ENCODE measurements at places on chromosomes 11 and 22.

- no peak for DNase-seq
Observed at GRCh38 chr11:88439356-88439755, 101.8 kb upstream of the CTSC start.

GRCh38 chr11:61494381-61494961, 14.1 kb upstream of the LRRC10B start:
- DNase-seq, result no peak

DNA sequence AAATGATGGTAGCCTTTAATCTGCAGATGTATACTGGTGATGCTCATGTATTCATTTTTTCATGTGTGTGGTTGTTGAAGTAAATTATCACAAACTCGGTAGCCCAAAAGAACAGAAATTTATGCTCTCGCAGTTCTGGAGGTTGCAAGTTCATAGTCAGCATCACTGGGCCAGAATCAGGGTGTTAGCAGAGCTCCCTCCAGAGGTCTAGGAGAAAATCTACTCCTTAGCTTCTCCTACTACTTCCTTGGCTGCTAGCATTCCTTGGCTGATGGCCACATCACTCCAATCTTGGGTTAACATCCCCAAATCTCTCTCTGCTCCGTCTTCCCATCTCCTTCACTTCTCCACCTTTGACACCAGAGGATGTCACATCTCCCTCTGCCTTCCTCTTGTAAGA, 45.3 kb upstream of the GALNT18 start:
- DNase-seq, result no peak

- no peak for DNase-seq
Observed at GRCh38 chr11:118184784-118185579, 8.5 kb upstream of the SCN2B start.

DNA sequence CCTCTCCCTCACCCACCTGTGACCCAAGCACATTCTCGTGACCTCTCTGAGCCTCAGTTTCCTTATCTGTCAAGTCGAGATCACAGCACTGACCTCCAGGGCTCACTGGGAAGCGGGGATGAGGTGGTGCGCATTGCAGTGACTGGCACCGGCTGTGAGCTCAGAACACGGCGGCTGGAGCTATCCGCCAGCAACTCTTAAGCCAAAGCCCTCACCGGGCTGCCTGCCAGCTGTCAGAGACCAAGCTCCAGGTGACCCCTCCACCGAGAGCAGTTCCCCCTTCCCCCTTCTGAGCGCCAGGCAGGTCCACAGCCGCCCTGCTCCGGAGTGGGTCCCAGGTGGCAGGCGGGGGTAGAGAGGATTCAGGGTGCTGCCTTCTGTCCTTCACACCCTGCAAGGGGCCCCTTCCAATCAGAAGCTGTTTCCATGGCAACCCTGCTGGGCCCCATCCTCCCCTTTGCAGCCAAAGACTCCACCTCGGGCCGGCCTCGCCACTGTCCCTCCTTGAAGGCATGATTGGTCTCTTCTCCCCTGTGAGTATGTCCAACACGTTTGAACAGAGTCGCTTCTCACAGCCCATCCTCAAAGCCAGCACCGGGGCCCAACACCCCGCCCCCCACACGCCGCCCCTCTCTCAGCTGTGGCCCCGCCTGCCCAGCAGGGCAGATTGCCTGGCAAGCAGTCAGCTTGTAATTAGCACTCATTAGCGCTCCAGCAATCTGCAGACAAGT, 98.7 kb downstream of the WNT7B start:
- no peak for DNase-seq

GRCh38 chr22:49767355-49768062, 60.2 kb downstream of the BRD1 start:
- peak; percentile 60 for DNase-seq

GRCh38 chr11:44766112-44766971, 39.6 kb downstream of the TSPAN18 start:
- DNase-seq, result no peak

DNA sequence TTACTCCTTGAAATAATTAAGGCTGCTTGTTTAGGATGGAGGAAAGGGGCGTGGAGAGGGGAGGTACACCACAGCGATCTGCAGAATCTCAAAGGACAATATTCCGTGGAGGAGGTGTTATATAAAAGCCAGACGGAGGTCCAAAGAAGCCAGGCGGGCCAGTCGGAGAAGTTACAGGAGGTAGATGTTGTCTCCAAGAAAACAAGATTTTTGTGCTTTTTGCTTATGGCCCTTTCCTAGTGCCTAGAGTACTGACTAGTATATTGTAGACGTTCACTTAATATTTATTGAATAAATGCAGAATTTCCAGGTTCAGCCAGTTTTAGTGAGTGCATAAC, 761 bp downstream of the ZDHHC13 start:
- DNase-seq, result no peak

DNA sequence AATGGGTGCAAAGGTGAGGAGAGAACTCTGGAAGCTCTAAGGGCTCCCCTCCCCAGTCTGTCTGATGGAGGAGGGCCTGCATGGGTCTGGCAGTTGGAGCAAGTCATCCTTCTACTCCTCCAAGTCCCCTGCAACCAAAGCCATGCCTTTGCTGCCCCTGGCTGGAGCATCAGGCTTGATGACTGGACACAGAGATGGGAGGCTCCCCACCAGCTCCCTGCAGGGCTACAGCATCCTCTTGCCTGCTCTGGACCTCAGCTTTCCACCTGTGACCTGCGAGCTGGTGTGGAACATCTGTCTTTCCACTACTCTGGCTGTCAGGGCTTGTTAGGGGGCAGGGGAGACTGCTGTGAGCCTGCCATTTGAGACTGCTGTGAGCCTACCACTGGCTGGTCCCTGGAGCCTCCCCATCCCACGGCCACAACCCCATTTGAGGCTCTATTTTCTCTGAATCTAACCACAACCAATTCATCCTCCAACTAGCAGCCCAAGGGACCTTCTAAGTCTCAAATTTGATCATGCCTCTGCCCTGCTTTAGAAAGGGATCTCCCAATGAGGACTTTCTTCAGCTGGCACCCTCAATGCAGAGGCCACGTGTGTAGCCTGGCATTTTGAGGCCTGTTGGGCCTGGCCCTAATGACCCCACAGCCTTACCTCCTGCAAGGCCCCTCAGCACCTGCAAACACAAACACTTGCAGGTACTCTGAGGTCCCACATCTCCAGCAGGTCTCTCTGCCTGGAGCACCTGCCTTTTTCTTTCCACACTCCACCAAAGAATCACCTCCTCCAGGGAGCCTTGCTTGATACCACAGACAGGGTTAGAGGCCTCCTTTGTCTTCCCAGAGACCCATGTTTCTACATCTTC, 9.9 kb downstream of the P2RY6 start:
- no peak for DNase-seq

DNA sequence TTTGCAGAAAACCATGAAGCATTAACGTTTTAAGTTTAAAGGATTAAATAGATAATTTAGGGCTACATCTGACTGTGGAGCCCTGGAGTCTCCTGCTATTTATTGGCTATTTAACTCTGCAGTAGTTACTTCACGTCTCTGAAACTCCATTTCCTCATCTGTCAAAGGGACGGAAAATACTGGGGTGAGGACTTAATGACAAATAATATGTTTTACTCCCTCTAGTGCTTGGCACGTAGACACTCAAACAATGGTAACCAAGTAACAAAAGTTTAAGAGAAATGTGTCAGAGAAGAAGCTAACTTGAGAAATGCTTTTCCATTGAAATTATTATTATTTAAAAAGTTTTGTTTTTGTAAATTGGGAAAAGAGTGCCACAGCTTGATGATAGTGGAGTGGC, 130.7 kb upstream of the RCN1 start:
- no peak for DNase-seq

- DNase-seq, result peak; percentile 49
Observed at GRCh38 chr11:14908214-14908880, 16.3 kb upstream of the CYP2R1 start.

DNA sequence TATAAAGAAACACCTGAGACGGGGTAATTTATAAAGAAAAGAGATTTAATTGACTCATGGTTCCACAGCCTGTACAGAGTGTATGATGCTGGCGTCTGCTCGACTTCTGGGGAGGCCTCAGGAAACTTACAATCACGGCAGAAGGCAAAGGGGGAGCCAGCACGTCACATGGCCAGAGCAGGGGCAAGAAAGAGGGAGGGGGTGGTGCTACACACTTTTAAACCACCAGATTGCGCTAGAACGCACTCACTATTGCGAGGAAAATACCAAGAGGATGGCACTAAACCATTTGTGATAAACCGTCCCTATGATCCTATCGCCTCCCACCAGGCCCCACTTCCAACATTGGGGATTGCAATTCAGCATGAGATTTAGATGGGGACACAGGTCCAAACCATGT, 79.7 kb upstream of the CARD18 start:
- DNase-seq, result no peak

- DNase-seq, result no peak
Observed at GRCh38 chr22:36911887-36912661, 1.4 kb upstream of the CSF2RB start.

DNA sequence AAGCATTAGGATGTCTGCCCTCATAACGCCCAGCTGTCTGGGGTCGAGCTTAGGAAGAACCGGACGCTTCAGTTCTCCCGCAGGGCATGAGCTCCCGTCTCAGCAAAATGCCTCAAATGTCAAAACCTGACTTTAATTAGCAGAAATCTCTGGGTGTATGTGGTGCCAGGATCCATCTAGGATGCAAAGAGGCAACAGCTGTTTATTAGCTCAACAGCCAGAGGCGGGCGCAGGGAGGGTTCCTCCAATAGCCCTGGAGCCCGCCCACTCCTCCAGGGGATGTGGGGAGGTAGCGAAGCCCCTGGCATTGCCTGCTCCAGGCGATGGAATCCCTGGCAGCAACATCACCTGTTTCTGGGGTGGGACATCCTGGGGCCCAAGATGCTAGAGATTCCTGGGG, 39.4 kb upstream of the RTL6 start:
- DNase-seq, result no peak

- no peak for DNase-seq
Observed at GRCh38 chr22:43798492-43798891, 13.6 kb downstream of the EFCAB6 start.

DNA sequence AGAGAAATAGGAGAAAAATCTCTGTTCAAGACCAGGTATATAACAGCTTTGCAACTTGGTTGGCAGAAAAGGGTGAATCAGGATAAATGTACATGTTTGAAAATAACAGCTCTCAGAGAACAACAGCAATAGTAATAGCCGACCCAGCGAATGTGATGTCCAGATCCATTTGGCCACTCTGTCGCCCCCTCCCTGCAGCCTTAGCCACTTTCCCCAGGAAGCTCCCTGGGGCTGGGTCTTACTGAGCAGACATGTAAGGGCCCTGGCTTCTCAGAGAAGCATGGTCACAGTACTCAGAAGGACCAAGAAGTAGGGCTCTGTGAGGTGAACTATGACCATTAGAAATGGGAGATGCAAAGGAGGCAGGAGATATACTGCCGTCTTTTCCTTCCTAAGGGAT, 154.1 kb upstream of the SNX19 start:
- no peak for DNase-seq

DNA sequence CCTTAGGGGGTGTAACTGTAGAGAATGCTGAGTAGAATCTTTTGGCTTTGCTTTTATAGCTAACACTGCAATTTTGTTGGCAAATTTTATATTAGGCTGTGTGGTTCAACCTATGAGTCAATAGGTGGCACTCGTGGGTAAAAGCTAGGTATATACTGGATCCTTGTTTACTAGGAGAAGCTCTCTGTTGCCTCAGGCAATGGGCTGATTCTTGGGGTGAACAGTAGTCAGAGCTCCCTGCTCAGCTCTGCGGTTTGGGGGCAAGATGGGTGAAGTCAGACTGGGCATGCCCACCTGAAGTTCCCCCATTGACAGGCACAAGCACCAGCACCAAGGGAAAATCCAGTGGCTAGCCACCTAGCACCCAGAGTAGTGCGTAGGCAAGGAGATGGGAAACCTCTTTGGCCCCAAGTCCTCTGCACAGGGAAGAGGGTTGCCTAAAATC, 238.7 kb downstream of the FAM181B start:
- DNase-seq, result no peak

- DNase-seq, result no peak
Observed at GRCh38 chr11:41714101-41714500, 254.6 kb upstream of the LRRC4C start.

- no peak for DNase-seq
Observed at GRCh38 chr22:38043151-38044039, 13.8 kb upstream of the PICK1 start.

- DNase-seq, result no peak
Observed at GRCh38 chr11:108131993-108132392, 10.6 kb downstream of the ACAT1 start.

DNA sequence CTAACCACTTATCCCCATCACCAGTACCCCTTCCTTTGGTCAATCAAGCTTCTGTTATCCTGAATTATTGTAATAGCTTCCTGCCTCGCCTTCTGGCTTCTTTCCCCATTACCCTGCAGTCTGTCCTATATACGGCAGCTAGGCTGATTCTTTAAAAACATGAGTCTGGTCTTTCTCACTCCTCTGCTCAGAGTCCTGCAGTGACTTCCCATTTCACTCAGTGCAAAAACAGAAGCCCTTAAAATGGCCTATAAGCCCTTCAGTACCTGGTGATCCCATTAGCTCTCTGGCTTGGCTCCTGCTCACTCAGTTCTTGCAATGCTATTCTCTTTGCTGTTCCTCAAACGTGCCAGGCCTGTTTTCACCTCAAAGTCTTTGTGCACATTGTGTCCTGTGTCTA, 58.4 kb downstream of the JRKL start:
- DNase-seq, result no peak

DNA sequence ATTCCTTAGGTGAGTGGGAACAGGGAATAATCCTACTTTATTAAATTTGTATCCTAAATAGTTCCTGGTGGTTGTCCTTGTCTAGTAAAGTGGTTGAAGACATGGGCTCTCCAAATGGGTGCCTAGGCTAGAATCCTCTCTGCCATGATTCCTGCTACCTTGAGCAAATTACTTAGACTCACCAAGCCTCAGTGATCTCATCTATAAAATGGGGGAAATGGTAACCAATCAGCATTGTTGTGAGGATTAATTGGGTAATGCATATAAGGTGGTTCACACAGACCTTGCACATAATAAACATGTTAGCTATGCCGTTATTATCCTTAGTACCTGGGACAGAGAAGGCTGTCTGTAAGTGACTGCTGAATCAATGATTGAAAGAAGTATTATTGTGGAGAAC, 109.9 kb downstream of the FAR1 start:
- DNase-seq, result no peak

DNA sequence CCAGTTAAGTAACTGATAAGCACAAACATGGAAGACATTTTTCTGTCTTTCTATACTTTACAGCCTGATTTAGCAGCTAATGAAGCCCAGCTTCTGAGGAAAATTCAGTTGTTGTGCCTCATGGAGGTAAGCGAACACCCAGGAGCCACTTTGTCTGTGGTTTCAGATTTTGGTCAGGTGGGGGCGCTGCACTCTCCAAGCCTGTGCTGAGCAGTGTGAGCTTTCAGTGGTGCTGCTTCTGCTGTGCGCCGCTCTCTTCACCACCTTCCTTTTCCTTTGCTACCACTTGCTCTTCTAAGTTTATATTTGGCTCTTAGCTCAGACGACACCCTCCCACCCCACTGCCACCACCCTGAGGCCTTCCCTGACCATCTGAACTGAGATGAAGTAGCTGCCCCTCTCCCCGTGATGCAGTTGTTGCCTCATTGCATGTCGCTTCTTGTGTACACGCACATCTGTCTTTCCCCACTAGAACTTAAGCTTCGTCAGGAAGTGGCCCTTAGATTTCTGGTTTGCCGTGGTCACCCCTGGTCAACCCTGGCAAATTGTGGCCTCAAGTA, 14.0 kb downstream of the PSMD13 start:
- no peak for DNase-seq

- DNase-seq, result no peak
Observed at GRCh38 chr22:46865052-46865434, 102.6 kb downstream of the TBC1D22A start.
